ENCODE measurements at places on chromosomes 5 and 9. TPM values are rescaled to one million over a fixed set of nuclear protein-coding genes. Genes with fewer than 3 reads are reported as not detected.

GRCh38 chr5:133565993-133566392, 46.3 kb downstream of the FSTL4 start:
- DNase-seq: no peak

DNA sequence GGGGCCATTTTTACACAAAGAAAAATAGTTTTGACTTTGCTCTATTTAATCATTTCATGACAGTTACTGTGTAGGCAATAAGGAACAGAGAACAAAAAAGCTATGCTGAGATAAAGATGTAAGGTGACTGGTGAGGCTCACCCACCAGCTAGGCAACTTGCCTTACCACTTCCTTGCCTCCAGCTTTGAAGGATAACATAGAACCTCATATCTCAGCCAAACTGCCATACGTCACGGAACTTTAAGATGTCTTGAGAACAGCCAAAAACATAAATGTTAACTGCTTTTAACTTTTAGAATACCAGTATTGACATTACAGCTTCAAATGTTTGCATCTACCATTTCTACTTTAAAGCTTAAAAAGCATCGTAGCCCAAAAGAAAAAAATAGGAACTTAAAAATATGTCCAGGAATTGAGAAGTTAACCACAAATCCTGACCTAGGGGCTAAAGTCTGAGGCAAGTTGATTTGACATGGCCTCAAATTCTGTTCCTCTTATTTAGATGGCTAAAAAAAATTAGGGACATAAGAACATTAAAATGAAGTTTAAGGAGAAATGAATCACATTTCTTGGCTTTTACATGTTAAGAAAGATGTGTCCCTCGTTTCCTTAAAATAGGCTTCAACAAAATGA, 7.7 kb upstream of the GCNT4 start:
- no peak for DNase-seq

DNA sequence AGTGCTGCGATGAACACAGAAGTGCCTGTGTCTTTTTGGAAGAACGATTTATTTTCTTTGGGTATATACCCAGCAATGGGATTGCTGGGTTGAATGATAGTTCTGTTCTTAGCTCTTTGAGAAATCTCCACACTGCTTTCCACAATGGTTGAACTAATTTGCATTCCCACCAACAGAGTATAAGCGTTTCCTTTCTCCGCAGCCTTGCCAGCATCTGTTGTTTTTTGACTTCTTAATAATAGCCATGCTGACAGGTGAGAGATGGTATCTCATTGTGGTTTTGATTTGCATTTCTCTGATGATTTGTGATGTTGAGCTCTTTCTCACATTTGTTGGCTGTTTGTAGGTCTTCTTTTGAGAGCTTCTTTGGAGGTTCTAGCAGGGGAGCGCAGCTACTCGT, 134.6 kb downstream of the TENT4A start:
- DNase-seq: no peak

GRCh38 chr5:146920351-146920881, 41.9 kb upstream of the PPP2R2B start:
- no peak for DNase-seq

GRCh38 chr5:54867310-54867944, 118.0 kb downstream of the ESM1 start:
- no peak for DNase-seq

DNA sequence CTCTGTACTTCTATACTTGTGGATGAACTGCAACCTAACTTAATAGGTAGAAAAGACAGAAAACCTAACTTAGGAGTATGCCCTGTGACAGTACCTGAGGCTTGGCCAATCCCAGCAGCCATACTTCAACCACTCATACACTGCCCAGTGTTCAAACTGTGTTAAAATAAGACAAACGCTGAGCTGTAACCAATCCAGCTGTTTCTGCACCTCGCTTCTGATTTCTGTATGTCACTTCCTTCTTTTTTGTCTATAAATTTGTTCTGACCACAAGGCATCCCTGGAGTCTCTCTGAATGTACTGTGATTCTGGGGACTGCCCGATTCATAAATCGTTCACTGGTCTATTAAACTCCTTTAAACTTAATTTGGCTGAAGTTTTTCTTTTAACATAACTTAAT, 41.4 kb downstream of the AUH start:
- DNase-seq: no peak

DNA sequence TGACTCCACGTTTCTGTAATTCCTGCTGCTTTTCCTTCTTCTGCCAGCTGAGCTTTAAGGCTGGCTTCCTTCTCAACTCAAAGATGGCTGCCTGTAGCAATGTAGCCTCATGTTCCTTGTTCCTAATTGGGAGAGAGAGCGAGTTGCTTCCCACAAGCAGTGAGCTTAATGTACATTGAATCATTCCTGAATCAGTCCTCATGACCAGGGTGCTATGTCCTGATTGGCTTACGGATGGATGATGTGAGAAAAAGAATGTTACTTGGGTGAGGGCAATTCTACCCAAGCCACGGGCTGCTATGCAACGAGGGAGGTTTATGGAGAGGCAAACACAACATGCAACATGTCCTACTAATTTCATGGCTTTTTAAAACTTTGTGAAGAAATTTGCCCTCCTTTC, 356.2 kb downstream of the RASEF start:
- no peak for DNase-seq

DNA sequence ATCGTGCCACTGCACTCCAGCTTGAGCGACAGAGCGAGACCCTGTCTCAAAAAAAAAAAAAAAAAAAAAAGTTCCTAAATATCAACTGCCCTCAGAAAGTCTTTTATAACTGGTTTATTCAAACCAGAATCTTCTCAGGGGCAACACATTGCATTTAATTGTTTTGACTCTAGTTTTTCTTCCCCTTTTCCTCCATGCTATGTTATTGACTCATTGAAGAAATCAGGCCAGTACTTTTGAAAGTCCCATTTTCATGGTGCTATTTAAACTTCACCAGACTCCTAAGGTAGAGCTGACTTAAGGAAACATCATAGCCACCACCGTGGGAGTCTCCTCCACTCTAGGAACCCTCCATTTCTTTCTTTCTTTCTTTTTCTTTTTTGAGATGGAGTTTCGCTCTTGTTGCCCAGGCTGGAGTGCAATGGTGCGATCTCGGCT, 83.1 kb upstream of the IL6ST start:
- no peak for DNase-seq

DNA sequence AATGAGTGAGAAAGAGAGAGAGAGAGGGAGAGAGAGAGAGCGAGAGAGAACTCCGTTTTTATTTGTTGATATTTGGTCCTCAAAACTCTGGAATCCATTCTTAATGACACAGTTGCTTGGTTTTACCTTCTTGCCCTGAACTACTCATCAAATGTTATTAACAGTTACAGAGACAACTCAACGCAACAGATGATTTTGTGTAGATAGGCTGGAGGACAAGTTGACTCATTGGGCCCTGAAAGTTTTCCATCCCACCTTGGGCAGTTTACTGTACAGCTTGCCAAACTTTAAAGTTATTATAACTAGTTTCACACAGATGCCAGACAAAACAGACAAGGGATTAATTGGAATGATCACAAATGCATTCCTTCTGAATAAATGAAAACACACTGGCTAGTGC, 339.9 kb downstream of the ARL15 start:
- no peak for DNase-seq

DNA sequence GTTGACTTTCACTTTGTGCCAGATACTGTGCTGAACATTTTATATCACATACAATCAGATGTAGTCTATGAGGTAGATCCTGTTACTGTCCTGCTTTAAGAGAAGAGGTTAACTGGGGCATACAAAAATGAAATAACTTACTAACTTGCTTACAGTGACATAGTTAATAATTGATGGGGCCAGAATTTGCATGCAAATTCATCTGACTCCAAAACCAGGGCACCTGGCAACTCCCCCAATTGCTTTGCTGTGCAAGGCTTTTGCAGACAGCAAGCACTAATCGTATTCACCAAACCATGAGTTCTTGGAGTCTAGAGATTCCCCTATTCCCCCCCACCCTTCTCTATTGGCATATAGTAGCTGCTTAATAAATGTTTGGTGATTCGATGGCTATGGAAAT, 155.9 kb downstream of the TTLL11 start:
- no peak for DNase-seq

DNA sequence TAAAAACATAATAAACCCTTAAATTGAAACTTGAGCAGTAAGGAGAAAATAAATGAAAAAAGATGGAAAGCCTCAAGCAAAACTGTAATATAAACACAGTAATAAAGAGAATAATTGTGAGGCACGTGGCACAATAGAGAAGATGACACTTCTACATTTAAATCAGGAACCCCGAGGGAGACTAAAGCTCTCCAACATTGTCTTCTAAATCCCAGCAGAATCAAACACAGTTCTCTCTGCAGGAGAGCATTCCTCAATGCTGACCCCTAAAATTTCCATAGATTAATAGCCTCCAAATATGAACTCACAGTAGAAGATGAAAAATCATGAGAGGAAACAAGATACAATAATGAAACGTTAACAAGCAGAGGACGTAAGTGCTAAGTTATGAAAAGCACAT, 721.2 kb upstream of the COX7C start:
- no peak for DNase-seq

DNA sequence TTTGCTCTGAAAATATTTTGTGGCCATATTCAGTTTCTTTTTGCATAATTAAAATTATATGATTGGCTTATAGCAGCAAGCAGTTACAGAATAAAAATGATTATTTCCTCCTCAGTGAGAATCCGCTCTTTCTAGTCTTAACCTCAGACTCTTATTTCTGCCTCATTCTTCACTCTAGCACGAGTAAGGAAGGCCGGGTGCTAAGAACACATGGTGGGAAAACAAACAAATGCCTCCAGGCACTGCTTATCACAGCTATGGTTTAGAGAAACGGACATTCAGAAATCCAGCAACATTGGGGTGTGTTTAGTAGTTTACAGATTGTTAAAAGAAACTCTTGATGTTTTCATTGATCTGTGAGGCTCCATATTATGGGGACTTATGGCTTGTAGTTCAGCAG, 168.7 kb downstream of the KDM4C start:
- DNase-seq: no peak

The SLC6A19 gene
- not detected for total RNA-seq

The ADAMTS2 gene
- total RNA-seq: 38.9 TPM

The IL11RA gene
- total RNA-seq: 3.2 TPM

All from uterus (tissue), 4 donors.